ENCODE measurements at places on chromosomes 12 and 14.

- DNase-seq, result no peak
Observed at GRCh38 chr14:28656704-28657255, 109.8 kb upstream of the FOXG1 start.

GRCh38 chr12:57105011-57105753 lies 6.0 kb downstream of the STAT6 start:
- no peak for DNase-seq

GRCh38 chr14:72026536-72026935 lies 94.3 kb downstream of the RGS6 start:
- DNase-seq, result no peak

DNA sequence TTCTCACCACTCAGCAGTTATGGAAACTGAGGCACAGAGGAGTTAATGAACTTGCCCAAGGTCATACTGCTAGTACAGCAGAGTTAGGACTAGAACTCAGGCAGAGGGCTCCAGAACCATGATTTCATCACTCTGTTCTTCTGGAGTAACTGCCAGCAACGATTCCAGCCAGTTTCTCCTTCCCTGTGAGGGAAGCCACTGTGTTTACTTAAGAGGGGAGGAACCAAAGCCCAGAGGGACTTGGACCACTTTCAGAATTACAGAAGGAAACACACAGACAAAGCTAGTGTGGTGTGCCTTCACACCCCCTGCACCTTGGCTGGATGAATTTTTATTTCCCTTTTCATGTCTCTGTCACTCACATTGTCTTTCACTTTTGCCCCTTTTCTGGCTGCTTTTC lies 398.2 kb downstream of the DPF3 start:
- no peak for DNase-seq

DNA sequence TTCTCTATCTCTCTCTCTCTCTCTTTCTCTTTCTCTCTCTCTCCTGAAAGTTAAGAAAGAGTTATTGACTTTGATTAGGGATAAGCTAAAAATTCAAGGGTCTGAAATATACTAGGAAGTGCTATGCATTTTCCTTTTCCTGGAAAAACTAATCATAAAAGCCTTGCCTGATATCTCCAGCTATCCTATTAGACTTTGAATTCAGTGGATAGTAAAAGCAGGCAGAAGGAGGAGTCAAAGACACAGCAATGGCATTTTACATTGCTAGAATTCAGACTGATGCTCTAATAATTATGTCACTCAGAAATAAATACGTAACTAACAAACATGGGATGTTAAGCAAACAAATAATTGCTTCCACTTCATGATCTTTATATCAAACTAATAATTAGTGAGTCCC lies 272.0 kb downstream of the SSPN start:
- DNase-seq, result no peak

DNA sequence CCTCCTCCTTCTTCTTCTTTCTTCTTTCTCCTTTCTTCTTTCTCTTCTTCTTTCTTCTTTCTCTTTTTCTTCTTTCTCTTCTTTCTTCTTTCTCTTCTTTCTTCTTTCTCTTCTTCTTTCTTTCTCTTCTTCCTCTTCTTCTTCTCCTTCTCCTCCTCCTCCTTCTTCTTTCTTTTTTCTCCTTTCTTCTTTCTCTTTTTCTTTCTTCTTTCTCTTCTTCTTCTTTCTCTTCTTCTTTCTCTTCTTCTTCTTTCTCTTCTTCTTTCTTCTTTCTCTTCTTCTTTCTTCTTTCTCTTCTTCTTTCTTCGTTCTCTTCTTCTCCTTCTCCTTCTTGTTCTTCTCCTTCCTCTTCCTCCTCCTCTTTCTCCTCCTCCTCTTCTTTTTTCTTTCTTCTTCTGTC lies 1230.7 kb upstream of the USP15 start:
- DNase-seq, result no peak

GRCh38 chr12:119204131-119204530 lies 25.4 kb downstream of the HSPB8 start:
- no peak for DNase-seq

DNA sequence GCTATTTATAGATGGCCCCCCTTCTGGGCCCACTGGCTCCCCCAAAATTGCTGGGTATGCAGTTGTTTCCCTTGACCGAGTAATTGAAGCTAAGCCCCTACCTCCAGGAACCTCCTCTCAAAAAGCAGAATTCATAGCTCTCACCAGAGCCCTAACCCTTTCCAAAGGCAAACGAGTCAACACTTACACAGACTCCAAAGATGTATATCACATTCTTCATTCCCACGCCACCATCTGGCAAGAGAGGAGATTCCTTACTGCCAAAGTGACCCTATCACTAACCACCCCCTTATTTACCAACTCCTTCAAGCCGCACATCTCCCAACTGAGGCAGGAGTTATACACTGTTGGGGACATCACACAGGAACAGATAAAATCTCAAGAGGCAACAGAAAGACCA lies 66.8 kb downstream of the MOK start:
- no peak for DNase-seq

DNA sequence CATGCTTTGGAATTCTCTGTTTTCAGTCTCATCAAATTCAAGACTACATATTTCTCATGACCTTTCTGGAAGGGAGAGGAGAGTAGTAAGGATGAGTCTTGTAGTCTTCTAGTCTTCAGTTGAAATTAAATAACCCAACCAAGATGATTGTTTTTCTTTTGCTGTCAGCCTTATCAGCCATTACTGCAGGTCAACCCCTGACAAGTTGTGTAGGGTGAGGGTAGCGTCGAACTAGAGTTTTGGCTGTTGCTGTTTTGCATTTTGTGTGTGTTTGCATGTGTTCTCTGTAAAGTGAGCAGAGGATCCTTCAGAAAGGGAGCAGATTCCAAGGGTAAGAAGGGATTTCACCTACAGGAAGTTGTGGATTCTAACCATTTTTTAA lies 28.4 kb downstream of the DIP2B start:
- peak; percentile 45 for DNase-seq

- DNase-seq, result no peak
Observed at GRCh38 chr14:71140157-71140556, 232.9 kb downstream of the PCNX1 start.

GRCh38 chr12:63977441-63977840 lies 132.9 kb downstream of the SRGAP1 start:
- DNase-seq, result peak; percentile 36

GRCh38 chr12:79983986-79984620 lies 49.2 kb upstream of the PPP1R12A start:
- DNase-seq, result peak; percentile 47

DNA sequence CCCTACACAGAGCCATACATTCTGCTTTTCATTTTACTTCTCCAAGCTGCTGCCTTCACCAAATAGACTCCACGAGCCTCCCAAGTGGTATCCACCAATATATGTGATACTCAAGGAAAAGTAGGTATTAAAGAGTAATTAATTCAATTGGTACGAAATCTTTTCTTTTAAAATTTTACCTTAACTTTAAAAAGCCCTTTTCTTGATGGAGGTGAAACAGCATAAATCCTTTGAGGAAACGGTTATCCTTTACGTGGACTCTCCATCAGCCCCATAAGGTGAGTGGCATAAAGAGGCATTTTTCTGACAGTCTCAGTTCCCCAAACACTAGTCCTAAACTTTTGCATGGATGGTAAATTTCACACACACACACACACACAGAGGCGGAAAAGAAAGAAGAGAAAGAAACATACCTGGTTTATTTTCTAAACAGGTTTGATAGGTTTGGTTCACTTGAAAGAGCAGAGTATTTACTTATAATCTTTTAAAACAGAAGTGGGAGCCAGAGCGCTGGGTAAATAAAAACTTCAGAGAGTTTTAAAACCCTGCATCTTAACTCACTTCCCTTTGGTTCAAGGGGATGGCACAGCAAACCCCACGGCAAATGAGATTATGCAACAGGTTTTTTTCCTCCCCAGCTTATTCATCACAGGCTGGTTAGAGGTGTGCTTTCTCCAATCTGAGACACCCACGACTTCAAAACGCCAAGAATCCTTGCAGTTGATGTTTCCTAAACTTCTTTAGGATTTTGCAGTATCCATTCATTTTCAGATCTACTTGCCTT lies 1.9 kb downstream of the DUSP16 start:
- DNase-seq, result peak; percentile 58

- DNase-seq, result peak; percentile 31
Observed at GRCh38 chr14:37142835-37143401, 29.5 kb downstream of the SLC25A21 start.

- DNase-seq, result no peak
Observed at GRCh38 chr12:39116861-39117260, 211.5 kb upstream of the CPNE8 start.

- no peak for DNase-seq
Observed at GRCh38 chr12:124713041-124713435, 145.6 kb upstream of the NCOR2 start.

GRCh38 chr12:70255311-70255710 lies 12.1 kb downstream of the CNOT2 start:
- peak; percentile 23 for DNase-seq

- no peak for DNase-seq
Observed at GRCh38 chr12:128458301-128458974, 191.5 kb downstream of the TMEM132C start.

- DNase-seq, result no peak
Observed at GRCh38 chr12:107557026-107557425, 128.6 kb upstream of the PWP1 start.

GRCh38 chr12:6613776-6614512 lies 6.8 kb upstream of the CHD4 start:
- peak; percentile 96 for DNase-seq

DNA sequence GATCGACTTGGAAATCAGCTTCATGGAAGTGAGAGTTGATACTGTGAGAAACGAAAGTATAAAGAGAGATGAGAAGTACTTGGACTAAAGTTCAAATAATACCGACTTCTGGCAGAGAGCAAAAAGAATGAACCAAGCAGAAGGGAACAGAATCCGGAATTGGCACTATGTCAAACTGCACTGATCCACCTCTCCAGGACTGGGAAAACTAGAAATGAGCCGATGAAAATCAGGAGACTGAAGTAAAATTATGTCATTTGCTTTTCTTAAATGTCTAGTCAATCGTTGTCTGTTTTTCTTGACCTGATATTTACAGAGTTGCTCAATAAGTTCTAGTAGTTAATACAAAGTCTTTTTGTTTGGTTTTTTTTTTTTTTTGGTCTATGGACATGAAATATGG lies 163.0 kb upstream of the FOXG1 start:
- DNase-seq, result no peak

- peak; percentile 16 for DNase-seq
Observed at GRCh38 chr12:120668868-120669840, 17.8 kb upstream of the MLEC start.

GRCh38 chr14:92890830-92891588 lies 31.9 kb upstream of the CHGA start:
- no peak for DNase-seq

GRCh38 chr14:57464008-57464730 lies 29.5 kb downstream of the CCDC198 start:
- DNase-seq, result no peak

GRCh38 chr12:19287302-19287701 lies 152.0 kb upstream of the AEBP2 start:
- DNase-seq, result peak; percentile 10

GRCh38 chr12:81758421-81759189 lies 545 bp downstream of the PPFIA2 start:
- DNase-seq, result peak; percentile 10

DNA sequence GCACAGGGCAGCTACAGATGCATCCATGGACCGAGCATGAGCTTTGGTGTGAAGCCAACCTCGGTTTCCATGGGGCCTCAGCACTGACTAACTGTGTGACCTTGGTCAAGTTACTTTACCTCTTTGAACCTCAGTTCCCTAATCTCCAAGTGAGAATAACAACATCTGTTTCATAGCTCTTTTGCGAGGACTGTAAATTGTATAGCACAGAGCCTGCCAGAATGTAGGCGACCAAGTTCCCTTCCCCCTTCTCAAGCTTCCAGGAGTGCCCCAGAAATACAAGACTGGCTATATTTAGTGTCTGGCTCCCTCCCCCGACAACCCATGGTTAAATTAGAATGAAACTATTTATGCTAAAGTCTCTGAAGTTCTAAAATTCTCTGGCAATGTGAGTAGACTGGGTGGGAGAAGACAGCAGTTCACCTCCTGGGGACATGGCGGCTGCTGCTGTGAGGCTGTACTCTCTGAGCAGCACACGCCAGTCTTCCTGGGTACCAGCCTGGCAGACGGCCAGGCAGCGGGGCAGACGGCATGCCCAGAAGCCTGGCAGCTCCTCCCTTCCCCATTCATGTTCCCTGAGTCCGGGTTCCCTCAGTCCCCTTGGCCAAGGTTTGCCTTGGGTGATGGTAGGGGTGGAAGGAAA lies 22.0 kb upstream of the TMED10 start:
- peak; percentile 28 for DNase-seq

Data from AG10803 (cell line).